Umbilical cord (tissue), 2 donors: ENCODE measurements at places on chromosomes 11 and 22. TPM values are rescaled to one million over a fixed set of nuclear protein-coding genes. Genes with fewer than 3 reads are reported as not detected.

Gene CRYBB1
- total RNA-seq, result 0.72 TPM

Gene SPON1
- 328 TPM for total RNA-seq

Gene FAR1
- 54.7 TPM for total RNA-seq

Gene OR8D4
- 2.4 TPM for total RNA-seq

Gene SAC3D1
- total RNA-seq, result 11.8 TPM

Gene VPREB1
- total RNA-seq, result 1.9 TPM

Gene ACTN3
- total RNA-seq, result not detected

Gene CEP126
- total RNA-seq, result 6.5 TPM

Gene KCNC1
- total RNA-seq, result 5.1 TPM

Gene C11orf21
- 0.96 TPM for total RNA-seq

Gene KRTAP5-10
- not detected for total RNA-seq

Gene PTGDR2
- 0.24 TPM for total RNA-seq

Gene IGSF9B
- 30.1 TPM for total RNA-seq

Gene OR6M1
- not detected for total RNA-seq

Gene RELT
- 8.4 TPM for total RNA-seq

Gene ZNF280B
- 1.9 TPM for total RNA-seq

Gene ASRGL1
- 20.9 TPM for total RNA-seq

Gene PTH
- 19.3 TPM for total RNA-seq

Gene SNX19
- total RNA-seq, result 60.4 TPM

Gene GSTT2
- not detected for total RNA-seq

Gene PARVG
- 7.5 TPM for total RNA-seq

Gene TIGD3
- 1.4 TPM for total RNA-seq

Gene CSNK2A3
- total RNA-seq, result 14.4 TPM

Gene RGL4
- 3.1 TPM for total RNA-seq

Gene MAJIN
- not detected for total RNA-seq

Gene SAA4
- not detected for total RNA-seq

Gene FGF19
- 1.4 TPM for total RNA-seq

Gene BTBD18
- total RNA-seq, result 3.1 TPM

Gene OR4S1
- total RNA-seq, result not detected

Gene GNG3
- not detected for total RNA-seq

Gene CKAP5
- 31.5 TPM for total RNA-seq

Gene AQP11
- 4.1 TPM for total RNA-seq

Gene APOBEC3B
- not detected for total RNA-seq

Gene GGT5
- total RNA-seq, result 7.5 TPM

Gene TRIOBP
- total RNA-seq, result 96.1 TPM

Gene VPS11
- total RNA-seq, result 12.8 TPM

Gene EXPH5
- 5.8 TPM for total RNA-seq

Gene HOATZ
- total RNA-seq, result 0.72 TPM

Gene SPINDOC
- 6.0 TPM for total RNA-seq

Gene APLNR
- total RNA-seq, result 1.7 TPM

Gene EFCAB6
- total RNA-seq, result 7.0 TPM

Gene ASPHD2
- 1.7 TPM for total RNA-seq

Gene TEX12
- 3.1 TPM for total RNA-seq

Gene SERPING1
- 31.8 TPM for total RNA-seq

Gene LRRN4CL
- 3.1 TPM for total RNA-seq

Gene ANAPC15
- 2.2 TPM for total RNA-seq

Gene TMPRSS5
- not detected for total RNA-seq

Gene MPPED1
- total RNA-seq, result 1.9 TPM

Gene COMT
- total RNA-seq, result 140 TPM

Gene C11orf86
- total RNA-seq, result not detected

Gene ALDH3B2
- 0.48 TPM for total RNA-seq
